Cerebellar cortex (tissue), 1 donor: ENCODE measurements at places on chromosomes 11 and 22.

GRCh38 chr11:31808721-31809540 is 2.2 kb downstream of the PAX6 start:
- peak; percentile 0 for DNase-seq

DNA sequence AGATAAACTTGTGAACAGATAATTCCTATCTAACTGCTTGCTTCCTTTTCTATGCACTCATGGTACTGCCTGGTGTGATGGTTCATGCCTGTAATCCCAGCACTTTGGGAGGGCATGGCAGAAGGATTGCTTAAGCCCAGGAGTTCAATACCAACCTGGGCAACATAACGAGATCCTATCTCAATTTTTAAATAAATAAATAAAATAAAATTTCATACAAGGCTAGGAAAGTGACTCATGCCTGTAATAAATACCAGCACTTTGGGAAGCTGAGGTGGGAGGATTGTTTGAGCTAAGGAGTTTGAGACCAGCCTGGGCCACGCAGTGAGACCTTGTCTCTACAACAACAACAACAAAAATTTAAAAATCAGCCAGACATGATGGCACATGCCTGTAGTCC is 166.6 kb downstream of the COMMD9 start:
- no peak for DNase-seq

GRCh38 chr22:42632096-42632495 is 8.3 kb downstream of the ATP5MGL start:
- no peak for DNase-seq

DNA sequence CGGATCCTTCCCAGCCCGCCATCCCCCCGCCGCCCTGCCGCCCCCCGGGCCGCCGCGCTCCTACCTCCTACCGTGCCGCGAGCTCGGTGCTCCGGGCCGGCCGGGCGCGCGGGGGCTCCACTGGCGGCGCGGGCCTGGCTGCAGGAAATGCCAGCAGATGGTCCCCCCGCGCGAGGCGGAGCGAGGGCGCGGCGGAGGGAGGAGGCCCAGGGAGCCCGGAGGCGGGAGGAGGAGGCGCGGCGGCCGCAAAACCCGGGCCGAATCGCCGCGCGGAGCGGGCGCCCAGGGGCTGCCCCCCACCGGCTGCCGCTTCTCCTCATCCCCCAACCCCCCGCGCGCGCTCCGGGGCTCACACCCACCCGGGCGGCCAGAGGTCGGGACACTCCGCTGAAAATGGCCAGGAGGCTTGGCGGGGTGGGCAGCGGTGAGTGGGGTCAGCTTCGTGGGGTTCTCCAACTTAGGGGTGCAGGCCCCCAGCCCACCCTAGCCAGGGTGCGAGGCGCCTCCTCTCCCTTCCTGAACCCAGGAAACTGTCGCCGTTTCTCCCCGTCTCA is at the start of gene OSBPL5:
Gene OSBPL5, minus strand, starts transcription at position 159 of the 554 bp plus-strand sequence. CDS start 36,162 bp downstream, outside the sequence.
- peak; percentile 50 for DNase-seq

DNA sequence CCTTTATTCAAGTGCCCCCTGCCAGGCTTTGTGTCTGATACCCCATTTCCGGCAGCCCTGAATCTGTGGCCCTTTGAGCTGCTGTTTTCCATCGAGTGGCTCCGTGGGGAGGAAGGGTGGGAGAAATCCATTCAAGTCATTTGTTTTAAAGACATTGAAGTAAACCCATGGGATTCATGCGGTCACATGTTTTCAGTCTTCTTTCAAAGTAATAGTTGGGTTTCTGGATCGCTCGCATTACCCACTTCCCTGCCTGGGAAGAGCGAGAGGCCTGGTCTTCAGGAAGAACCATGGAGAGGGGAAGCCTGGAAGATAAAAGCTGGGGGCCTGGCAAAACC is 14.4 kb downstream of the DAGLA start:
- DNase-seq: no peak

DNA sequence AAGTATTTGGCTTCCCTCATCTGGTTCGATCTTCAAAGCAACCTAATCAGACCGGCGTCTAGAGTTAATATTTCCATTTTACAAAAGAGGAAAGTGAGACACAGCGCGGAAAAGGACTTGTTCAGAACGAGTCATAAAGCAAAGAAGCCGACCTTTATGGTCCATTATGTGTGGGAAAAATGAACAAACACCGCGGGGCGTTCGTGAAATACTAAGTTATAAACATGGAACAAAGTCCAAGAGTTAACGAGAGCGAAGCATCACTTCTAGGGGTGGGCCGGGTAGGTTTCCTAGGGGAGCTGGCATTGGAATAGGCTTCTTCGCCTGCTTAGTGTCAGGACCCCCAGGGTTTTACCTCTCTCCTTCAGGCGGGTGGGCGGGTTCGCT is 575 bp downstream of the DUSP18 start:
- DNase-seq: peak; percentile 8

DNA sequence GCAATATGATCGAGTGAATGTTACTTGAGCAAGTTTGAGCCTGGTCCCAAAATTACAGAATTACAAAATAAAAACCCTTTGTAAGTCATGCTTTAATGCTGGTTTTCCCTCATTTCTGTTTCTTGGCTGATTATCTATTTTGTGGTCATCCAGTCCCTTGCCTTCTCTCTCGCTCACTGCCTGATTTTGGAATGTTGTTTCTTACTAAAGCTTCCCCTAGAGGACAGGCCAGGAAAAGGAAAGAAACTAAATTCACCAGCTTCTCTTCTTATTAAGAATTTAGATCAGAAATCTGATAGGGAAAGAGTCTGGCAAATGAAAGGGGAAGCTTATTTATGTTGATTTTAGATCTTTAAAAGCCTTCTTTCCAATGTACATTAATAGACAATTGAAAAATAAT is 16.6 kb upstream of the BDNF start:
- DNase-seq: peak; percentile 85

DNA sequence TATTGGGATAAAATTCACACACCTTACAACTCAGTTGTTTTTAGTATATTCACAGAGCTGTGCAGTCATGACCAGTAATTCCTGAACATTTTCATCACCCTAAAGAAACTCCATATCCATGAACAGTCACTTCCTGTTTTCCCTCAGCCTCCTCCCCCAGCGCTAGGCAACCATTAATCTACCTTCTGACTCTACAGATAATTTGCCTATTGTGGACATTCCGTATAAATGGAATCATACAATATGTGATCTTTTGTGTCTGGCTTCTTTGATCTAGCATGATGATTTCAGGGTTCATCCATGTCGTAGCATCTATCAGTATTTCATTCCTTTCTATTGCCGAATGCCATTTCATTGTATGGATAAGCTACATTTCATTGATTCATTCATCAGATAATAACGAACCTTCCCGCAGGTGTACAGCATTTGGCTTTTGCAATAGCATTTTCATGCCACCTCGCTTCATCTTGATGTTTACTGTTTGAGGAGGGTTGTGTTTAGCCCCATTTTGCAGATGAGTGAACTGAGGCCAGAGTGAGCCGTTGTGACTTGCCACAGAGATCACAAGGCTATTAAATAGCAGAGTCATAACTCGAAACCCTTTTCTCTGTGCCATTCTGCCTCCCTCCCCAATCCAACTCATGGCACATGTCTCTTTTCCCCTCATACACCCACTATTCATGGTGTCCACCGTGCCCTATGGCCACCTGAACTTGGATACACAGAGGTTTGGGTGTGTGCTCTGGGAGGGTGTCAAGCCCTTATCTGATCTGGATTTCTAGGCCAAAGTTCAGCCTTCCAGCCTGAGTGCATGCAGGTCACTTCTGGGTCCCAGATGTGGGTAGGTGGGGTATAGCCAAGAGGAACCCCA is 11.1 kb upstream of the MYH9 start:
- DNase-seq: no peak

GRCh38 chr11:36488096-36488495 is 22.0 kb downstream of the TRAF6 start:
- no peak for DNase-seq

DNA sequence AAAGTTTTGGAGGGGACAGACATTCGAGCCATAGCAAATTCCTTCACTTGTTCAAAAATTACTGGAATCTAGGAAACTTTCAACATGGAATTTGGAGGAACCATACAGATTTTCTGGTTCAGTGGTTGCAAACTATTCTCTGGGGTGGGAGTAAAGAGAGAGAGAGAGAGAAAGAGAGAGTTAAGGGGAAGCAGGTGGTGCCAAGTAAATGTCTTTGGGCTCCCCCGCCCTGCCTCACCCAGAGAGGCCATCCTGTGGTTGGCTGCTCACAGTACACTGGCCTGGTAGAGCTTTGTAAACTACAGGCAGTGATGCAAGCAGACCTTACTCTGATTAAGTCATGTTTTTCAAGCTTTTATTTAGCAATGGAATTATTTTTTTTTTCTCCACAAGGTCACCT is 82.6 kb downstream of the ADAMTS15 start:
- DNase-seq: no peak

DNA sequence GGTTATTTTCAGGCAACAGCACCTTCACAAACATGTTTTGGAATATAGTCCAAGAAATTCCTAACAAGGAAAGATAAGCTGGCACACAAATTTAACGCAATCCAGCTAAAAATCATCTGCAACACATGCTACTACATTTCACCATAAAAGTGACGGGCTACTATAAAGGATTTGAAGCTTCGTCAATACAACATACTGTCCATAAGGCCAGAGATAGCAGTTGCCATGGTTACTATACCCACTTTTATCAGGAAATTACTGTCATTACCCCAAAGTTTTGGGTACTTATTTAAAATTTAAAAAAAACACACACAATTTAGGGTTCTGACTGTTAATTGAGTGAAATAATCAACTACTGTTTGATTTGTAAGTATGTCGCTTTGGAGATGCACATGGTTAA is 6.9 kb downstream of the PHF21A start:
- DNase-seq: no peak

GRCh38 chr22:46453829-46454503 is 83.5 kb downstream of the CELSR1 start:
- DNase-seq: no peak

- DNase-seq: no peak
These were observed 3.8 kb upstream of the MMP12 start for GRCh38 chr11:102878595-102878994.

GRCh38 chr11:83449338-83449913 is 163.3 kb upstream of the CCDC90B start:
- DNase-seq: no peak

DNA sequence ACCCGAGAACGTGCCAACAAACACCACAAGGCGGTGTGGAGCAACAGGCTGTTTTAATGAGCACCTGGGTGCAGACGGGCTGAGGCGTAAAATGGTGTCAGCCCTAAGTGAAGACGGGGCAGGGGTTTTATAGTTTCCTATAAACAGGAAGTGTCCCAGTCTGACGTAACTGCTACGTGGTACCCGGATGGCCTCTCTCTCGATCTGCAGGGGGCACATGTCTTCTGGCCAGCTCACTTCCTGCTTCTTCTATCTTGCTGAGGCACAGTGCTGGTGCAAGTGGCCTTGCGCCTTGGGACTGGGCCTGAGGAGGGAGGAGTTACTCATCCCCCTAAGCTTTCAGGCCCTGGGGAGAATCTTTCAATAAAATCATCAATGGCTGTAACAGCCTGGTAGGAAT is 20.9 kb downstream of the OOSP3 start:
- no peak for DNase-seq

- DNase-seq: peak; percentile 2
These were observed 50.5 kb upstream of the LRRC55 start for GRCh38 chr11:57131080-57131790.

GRCh38 chr22:45645526-45646414 is 25.9 kb upstream of the ATXN10 start:
- DNase-seq: peak; percentile 31

- DNase-seq: no peak
These were observed 89.2 kb downstream of the FDX1 start for GRCh38 chr11:110518809-110519514.

GRCh38 chr11:19953336-19953735 is 206.9 kb downstream of the DBX1 start:
- no peak for DNase-seq

- DNase-seq: no peak
These were observed 195.0 kb downstream of the IGLL1 start for GRCh38 chr22:23384923-23385677.

DNA sequence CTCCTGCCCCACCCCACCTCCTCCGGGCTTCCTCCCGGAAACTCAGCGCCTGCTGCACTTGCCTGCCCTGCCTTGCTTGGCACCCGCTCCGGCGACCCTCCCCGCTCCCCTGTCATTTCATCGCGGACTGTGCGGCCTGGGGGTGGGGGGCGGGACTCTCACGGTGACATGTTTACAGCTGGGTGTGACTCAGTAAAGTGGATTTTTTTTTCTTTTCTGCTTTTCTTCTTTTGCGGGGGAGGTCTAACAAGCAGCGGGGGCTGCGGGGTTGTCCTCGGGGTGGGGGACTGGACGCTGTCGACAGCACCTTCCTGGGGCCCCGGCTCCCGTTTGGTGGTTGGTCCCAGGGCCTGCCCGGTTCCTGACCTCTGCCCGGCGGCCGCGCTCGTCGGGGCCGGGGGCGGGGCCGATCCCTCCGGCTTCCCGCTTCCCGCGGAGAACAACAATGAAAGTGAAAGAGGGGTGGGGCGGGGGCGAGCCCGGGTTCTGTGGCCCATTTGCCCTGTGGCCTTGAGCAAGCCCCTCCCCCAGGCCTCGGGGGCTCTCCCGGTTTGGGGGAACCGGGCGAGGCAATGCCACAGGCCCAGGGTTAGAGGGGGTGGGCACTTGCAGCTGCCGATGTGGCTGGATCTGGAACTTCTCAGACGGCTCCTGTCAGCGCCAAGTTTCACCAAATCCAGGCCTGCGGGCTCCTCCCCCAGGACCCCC is 975 bp upstream of the MDK start:
- DNase-seq: no peak

GRCh38 chr11:121965330-121965729 is 150.7 kb downstream of the BLID start:
- DNase-seq: no peak

DNA sequence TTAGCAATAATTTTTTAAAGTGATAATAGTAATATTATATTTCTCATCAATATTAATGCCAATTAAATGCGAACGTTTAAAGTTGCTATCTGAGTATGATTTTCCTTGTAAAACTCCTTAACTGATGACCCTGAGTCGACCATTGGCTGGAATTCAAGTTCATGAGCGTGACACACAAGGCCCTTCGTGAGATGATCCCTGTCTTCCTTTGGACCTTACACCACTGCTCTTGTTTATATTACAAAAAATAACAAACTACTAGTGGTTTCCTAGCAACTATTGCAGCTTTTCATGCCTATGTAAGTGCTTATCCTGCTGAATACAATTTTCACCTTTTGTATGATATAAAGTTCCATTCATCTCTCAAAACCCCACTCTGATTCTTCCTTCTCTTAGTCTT is 752.9 kb downstream of the CNTN5 start:
- no peak for DNase-seq

GRCh38 chr11:127738771-127739286 is 738.3 kb upstream of the KIRREL3 start:
- no peak for DNase-seq

DNA sequence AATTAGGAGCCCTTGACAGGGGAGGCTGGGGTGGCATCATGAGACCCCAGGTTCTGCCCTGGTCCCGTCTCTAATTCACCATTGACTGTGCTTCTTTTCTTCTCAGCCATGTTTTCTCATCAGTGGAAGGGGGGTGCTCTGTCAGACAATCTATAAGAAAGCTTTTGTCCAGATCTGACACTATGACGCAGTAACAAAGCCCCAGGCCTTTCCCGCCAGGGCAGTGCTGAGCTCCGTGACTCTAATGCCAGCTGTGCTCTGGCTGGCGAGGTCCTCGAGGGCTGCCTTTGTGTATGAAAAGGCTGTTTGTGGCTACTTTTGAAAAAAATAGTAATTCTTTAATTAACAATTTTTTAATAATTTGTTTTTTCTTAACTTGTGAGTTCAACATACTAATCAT is 3.2 kb downstream of the CD6 start:
- DNase-seq: no peak

- peak; percentile 79 for DNase-seq
These were observed 35.2 kb downstream of the PPP2R1B start for GRCh38 chr11:111730871-111731591.
